ENCODE measurements at places on chromosomes 6 and 20. TPM values are rescaled to one million over a fixed set of nuclear protein-coding genes. Genes with fewer than 3 reads are reported as not detected.

HAO1 gene
- not detected for total RNA-seq

PSORS1C2 gene
- not detected for total RNA-seq

PKIB gene
- total RNA-seq = 3.5 TPM

DEF6 gene
- 0.72 TPM for total RNA-seq

CFAP206 gene
- total RNA-seq = 0.88 TPM

DNA sequence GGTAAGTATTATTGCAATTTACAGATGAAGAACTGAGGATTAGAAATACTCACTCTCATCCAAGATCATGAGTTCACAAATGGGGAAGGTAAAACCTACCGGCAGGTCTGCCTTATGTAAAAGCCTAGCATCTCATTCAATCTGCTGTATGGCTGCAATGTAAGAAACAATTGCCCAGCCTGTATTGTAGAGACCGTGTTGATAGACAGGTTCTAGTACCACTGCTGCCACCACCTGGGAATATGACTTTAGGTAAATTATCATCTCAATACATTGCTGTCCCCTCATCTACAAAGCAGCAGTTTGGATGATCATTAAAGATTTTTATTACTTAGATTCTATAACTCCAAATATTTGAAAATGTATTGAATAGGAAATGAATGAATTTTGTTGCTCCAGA, 23.3 kb upstream of the ARHGAP18 start:
- H3K36me3 ChIP-seq = no peaks in the 10 kb centered on the region
- no peaks in the 10 kb centered on the region for H3K4me1 ChIP-seq
- no peak overlapping the region for H3K27ac ChIP-seq
- no peak for DNase-seq
- H3K27me3 ChIP-seq = no peaks in the 10 kb centered on the region

GRCh38 chr6:82915666-82916065, 150.0 kb downstream of the UBE3D start:
- no peaks in the 10 kb centered on the region for H3K36me3 ChIP-seq
- no peak overlapping the region for H3K27ac ChIP-seq
- H3K27me3 ChIP-seq = no peaks in the 10 kb centered on the region
- H3K4me3 ChIP-seq = no peak overlapping the region
- no peaks in the 10 kb centered on the region for H3K4me1 ChIP-seq

DNA sequence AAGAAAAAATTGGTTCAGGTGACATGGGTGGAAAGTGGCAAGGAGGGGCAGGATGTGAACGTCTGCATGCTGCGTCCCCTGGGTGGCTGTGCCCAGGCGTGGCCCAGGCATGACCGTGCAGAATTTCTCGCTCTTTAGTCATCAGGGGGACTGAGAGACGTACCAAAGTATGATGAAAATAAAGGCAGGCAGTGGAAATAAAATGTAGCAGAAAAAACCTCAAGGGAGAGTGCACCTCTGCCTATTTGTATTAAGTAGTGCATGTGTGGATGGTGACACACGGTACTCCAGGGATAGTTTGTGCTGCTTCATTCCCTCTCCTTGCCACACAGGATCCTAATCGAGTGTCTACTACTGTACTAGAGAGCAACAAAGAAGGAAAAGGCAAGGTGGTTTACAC, 81.1 kb downstream of the ATP9A start:
- no peaks in the 10 kb centered on the region for H3K27me3 ChIP-seq
- peaks cover 11% of the 10 kb centered on the region for H3K36me3 ChIP-seq
- no peak overlapping the region for H3K27ac ChIP-seq
- DNase-seq = peak; percentile 93
- H3K4me1 ChIP-seq = peaks cover 6% of the 10 kb centered on the region
- no peak overlapping the region for H3K4me3 ChIP-seq

DNA sequence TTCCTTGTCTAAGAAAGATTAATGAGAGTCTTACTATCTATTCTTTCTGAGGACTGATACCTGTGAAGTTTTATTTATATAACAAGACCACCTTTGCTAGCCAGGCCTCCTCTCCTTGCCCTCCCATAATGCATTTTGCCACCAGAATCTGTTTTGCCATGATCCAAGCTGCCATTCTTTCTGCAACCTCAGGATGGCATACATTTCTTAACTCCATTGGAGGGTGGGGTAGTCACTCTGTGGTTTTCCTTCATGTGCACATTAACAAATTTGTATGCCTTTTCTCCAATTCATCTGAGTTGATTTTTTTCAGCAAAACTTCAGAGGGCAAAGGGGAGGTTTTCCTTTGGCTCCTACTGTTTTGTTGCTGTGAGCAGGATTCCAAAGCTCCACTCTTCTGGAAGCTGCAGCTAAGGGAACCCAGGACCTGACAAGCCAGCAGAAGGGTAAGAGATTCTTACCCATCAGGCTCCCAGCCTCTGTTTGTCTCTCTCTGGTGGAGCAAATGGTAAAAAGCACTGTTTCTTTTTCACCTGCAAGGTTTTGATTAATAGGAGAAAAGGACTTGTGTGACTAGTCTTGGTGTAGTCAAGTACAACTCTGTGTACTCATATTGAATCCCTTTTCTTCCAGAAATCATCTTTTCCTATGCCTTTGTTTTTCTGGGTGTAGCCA, 26.2 kb upstream of the ENPP4 start:
- H3K4me1 ChIP-seq = no peaks in the 10 kb centered on the region
- peaks cover 3% of the 10 kb centered on the region for H3K27me3 ChIP-seq
- no peaks in the 10 kb centered on the region for H3K36me3 ChIP-seq
- H3K27ac ChIP-seq = no peak overlapping the region
- no peak overlapping the region for H3K4me3 ChIP-seq

DNA sequence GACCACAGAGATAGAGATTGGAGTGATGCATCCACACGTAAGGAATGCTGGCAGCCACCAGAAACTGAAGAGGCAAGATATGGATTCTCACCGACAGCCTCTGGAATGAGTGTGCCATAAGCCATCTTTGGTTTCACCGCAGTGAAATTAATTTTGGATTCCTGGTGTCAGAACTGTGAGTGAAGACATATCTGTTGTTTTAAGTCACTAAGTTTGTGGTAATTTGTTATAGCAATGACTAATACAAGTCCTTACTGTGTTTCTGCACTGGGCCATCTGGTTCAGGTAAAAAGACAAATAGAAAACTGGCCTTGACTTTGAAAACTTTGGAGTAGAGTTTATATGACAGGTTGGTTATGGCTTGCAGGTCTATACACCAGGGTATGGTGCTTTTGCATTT, 261.9 kb downstream of the PHF3 start:
- H3K27ac ChIP-seq = no peak overlapping the region
- no peak for DNase-seq
- H3K4me1 ChIP-seq = no peaks in the 10 kb centered on the region

DNA sequence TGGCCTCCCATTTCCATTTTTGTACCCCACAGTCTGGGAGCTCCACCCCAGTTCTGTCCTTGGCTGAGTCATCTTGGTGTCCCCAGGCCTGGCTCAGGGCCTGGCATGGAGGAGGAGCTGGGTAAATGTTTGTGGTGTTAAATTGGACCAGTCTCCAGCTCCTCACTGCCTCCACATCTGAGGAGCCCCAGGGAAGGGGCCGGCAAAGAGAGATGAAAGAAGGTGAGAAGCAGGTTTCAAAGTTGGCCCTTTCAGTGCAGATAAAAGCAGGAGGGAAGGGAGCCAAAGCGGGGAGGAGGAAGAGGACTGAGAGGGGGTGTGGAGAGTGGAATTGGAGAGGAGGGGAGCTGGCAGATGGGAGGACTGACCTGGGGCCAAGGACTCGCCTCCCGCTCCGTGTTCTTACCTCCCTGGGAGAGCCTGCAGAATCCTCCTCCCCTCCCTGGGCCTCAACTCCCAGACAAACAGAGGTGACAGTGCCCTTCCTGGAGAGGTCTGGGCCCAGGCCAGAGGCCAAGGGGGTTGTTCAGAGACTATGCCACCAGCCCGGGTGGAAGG, 89.0 kb downstream of the CD40 start:
- H3K27ac ChIP-seq = no peak overlapping the region
- no peaks in the 10 kb centered on the region for H3K4me1 ChIP-seq
- DNase-seq = no peak
- peaks cover 23% of the 10 kb centered on the region for H3K27me3 ChIP-seq

- peaks cover 19% of the 10 kb centered on the region for H3K4me1 ChIP-seq
- H3K4me3 ChIP-seq = no peak overlapping the region
- H3K27me3 ChIP-seq = no peaks in the 10 kb centered on the region
- no peak overlapping the region for H3K27ac ChIP-seq
- no peaks in the 10 kb centered on the region for H3K36me3 ChIP-seq
Measured at GRCh38 chr20:3404402-3404801, 3.1 kb downstream of the DNAAF9 start.

DNA sequence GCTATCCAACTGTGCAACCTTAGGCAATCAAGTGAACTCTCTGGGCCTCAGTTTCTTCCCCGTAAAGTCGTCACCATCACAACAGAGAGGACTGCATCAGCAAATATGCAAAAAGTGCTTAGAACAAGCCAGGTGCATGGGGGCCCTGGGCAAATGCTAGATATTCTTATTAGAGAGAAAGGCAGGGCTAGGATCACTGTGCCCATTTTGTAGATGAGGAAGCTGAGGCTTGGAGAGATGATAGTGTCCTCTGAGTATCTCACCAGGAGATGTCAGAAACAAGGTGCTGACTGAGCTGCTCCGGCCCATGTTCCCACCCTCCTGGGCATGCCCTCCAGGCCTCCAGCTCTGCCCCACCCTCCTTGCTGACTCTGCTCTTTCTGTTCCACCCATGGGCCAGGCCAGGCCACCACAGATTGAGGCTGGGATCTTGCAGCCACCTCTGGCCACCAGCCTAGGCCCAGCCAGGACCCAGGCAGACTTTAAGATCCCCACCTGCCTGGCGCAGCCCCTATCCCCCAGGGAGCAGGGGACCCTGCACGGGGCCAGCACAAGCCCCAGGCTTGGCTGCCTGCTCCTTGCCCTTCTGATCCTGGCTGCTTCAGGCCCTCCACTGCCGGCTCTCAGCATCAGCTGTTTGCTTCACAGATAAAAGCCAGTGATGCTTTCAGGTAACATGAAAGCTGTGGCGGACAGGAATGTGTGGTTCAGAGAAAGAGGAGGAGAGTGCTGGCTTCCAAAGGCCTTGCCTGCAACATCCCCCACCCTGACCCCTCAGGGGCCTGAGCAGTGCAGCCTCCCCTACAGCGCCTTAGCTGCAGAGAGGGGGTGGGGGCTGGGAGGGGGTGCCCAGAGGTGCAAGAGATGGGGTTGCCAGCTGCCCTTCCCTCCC, 47.6 kb downstream of the GRM4 start:
- no peak for DNase-seq
- no peak overlapping the region for H3K4me3 ChIP-seq
- no peaks in the 10 kb centered on the region for H3K4me1 ChIP-seq
- H3K36me3 ChIP-seq = no peaks in the 10 kb centered on the region

GRCh38 chr20:3550837-3551236, 80.0 kb downstream of the ATRN start:
- no peak overlapping the region for H3K4me3 ChIP-seq
- H3K27me3 ChIP-seq = no peaks in the 10 kb centered on the region
- DNase-seq = no peak
- H3K36me3 ChIP-seq = no peaks in the 10 kb centered on the region
- no peak overlapping the region for H3K27ac ChIP-seq

DNA sequence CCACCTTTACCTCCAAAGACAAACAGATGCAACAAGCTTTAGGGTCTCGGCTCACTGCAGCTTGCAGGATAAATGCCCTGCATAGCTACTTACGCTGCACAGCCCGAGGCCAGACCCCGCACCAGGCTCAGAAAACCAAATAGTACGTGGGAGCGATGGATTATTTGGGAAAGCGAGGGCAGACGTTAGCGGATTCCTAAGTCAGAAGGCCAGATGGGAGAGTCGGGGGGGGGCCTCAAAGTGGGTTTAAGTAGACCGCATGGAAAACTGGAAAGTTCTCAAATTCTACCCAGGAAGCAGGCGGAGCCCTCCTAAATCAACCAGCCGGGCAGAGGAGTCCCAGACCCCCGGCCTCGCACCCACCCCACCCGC, 382 bp downstream of the SFT2D1 start:
- H3K4me1 ChIP-seq = peaks cover 14% of the 10 kb centered on the region
- H3K27ac ChIP-seq = peak overlapping the region; percentile 92
- peaks cover 7% of the 10 kb centered on the region for H3K36me3 ChIP-seq
- no peak for DNase-seq
- no peaks in the 10 kb centered on the region for H3K27me3 ChIP-seq

- peak; percentile 39 for DNase-seq
- H3K4me1 ChIP-seq = peaks cover 22% of the 10 kb centered on the region
- no peak overlapping the region for H3K4me3 ChIP-seq
- H3K36me3 ChIP-seq = no peaks in the 10 kb centered on the region
- peaks cover 2% of the 10 kb centered on the region for H3K27me3 ChIP-seq
Measured at GRCh38 chr20:25177890-25178321, 17.6 kb upstream of the ENTPD6 start.

GRCh38 chr6:111971866-111972532, 81.9 kb upstream of the CCN6 start:
- DNase-seq = no peak
- no peaks in the 10 kb centered on the region for H3K27me3 ChIP-seq
- H3K4me3 ChIP-seq = peak overlapping the region; percentile 47
- peaks cover 37% of the 10 kb centered on the region for H3K4me1 ChIP-seq
- no peaks in the 10 kb centered on the region for H3K36me3 ChIP-seq

DNA sequence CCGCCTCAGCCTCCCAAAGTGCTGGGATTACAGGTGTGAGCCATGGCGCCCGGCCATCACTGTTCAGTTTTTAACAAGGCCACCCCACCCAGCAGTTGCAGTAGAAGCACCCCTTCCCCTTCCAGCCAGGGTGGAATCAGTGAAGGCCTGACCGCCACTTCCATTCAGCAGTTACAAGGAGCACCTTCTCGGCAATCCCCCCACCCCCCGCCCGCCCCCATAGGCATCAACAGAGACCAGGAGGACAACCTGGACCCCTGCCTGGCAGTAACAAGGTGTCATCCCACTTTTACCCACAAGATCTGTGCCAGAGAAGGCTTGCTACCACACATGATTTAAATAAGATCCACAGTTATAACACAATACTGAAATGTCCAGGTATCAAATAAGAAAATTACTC, 23.1 kb downstream of the NCR2 start:
- H3K4me1 ChIP-seq = no peaks in the 10 kb centered on the region
- no peak overlapping the region for H3K27ac ChIP-seq
- H3K4me3 ChIP-seq = no peak overlapping the region
- H3K27me3 ChIP-seq = peaks cover 8% of the 10 kb centered on the region
- no peaks in the 10 kb centered on the region for H3K36me3 ChIP-seq

All from osteoblast (primary cell).